Activated CD8-positive, alpha-beta memory T cell treated with anti-CD3 and anti-CD28 coated beads for 1 hour (primary cell): ENCODE measurements at places on chromosomes 5 and 9.

- no peak for DNase-seq
These were observed 687.1 kb downstream of the TLE1 start for GRCh38 chr9:81002242-81002641.

DNA sequence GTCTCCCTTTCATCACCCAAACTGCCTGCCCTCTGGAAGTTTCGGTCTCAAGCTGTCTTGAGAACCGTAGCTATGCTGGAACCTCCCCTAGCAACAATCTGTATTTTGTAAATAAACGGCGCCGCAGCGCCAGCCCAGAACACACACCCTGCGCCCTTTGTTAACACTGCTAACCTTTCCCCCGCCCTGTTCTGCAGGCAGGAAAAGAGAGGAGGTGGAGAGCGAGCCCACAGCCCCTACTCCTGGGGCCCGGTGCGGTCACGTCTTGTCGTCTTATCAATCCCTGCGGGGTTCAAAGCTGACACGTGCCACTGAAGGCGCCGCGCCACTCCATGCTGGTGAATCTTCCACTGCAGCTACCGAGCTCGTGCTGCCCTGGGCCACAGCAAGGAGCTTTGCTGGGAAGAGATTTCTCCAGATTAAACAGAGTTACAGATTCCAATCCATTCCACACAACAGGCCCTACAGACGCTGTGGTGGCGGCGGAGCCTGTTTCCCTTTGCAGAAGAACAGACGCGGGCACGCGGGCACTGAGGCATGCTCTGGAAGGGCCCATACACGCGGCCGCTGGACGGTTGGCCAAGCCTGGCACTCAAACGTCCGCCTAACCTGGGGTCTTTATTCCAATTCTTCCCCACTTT, 25.3 kb downstream of the ZDHHC11B start:
- DNase-seq, result no peak

GRCh38 chr9:39588500-39589137, 233.2 kb downstream of the SPATA31A1 start:
- DNase-seq, result no peak

DNA sequence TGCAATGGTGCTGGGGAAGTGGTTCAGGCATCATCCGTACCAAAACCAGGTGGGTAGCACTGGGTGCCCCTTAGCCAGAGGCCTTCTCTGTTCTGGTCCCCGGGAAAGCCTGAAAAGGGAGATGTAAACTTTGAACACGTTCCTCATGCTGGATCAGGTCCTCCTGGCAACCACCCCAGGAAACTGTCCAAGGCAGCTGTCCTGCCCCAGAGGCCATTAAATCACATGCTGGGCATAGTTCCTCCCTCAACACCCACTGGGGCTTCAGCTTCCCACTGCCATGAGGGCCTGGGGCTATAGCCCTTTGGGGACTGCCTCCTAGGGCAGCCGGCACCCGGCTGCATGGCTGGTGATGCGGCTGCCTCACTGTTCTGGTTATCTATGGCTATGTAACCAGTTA, 228.9 kb upstream of the MVB12B start:
- no peak for DNase-seq

DNA sequence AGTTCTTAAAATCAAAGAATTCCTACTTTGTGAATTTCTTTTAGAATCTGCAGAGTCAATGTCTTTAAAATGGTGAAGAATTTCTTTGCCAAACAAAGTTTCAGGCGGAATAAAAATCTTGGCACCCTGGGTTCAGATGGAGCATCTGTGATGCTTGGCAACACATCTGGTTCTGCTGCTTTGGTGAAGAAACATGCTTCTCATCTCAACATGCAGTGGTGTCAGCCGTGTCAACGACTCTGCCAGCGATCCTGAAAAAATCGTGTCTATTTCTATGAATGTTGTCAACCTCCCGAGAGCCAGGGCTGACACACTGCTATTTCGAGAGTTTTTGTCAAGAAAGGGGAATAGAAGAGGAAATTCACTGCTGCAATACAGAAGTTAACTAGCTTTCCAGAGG, 151.5 kb downstream of the SLF1 start:
- DNase-seq, result no peak
